HFFc6 (cell line): ENCODE measurements at places on chromosomes 5 and 9.

- H3K27ac ChIP-seq: no peak overlapping the region
- no peak for DNase-seq
- H3K27me3 ChIP-seq: peaks cover 5% of the 10 kb centered on the region
Observed at GRCh38 chr5:5278201-5278814, 138.2 kb downstream of the ADAMTS16 start.

GRCh38 chr5:132207778-132208177, 19.9 kb downstream of the P4HA2 start:
- H3K36me3 ChIP-seq: peaks cover 49% of the 10 kb centered on the region
- H3K4me3 ChIP-seq: no peak overlapping the region
- DNase-seq: no peak
- no peak overlapping the region for H3K27ac ChIP-seq
- H3K27me3 ChIP-seq: no peaks in the 10 kb centered on the region

DNA sequence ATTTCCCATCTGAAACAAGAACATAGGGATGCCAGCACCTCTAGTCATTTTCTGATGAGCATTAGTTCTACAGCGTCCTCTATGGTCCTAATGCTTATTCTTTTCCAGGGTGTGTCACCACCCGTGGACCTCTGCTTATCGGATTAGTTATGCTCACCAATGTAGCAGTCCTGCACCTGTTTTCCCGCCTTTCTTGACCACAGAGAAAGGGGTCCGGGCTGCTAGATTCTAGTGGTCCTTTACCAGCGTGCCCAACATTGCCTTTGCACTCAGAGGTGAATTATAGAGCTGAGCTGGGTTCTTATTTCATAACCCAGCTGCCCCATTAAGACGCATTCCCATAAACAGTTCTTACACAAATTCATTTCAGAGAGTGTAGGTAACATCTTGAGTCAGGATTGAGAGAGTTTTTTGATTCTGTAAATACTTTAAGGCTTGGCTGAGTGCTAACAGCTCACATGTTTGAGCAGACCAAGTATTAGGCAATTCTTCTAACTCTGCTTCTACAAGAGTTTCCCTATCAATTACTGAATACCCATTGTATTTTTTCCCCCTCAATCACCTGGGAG, 2205.1 kb upstream of the C9orf72 start:
- H3K27me3 ChIP-seq: no peaks in the 10 kb centered on the region
- no peak overlapping the region for H3K4me3 ChIP-seq
- no peak for DNase-seq

- H3K4me3 ChIP-seq: no peak overlapping the region
- peaks cover 25% of the 10 kb centered on the region for H3K36me3 ChIP-seq
- DNase-seq: no peak
Observed at GRCh38 chr9:32456564-32456963, 69.4 kb downstream of the RIGI start.

DNA sequence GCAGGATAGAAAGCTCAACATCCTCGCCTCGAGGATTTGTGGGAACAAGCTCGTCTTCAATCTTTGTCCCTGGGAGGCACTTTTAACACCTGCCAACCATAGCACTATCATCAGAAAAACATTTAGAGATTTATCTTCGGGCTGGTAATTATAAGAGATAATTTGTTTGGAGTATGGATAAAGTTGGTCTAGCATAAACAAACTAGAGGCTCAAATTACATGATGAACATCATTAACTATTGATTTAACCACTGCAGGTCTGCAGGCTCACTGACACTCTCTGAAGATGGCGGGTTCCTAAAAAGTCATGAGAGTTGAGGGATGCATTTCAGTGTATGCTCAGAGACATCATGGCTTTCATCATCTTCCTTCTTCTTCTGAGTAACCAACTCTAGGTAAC, 25.8 kb upstream of the PCA3 start:
- H3K27me3 ChIP-seq: peaks cover 7% of the 10 kb centered on the region
- H3K4me3 ChIP-seq: no peak overlapping the region
- no peak for DNase-seq
- no peak overlapping the region for H3K27ac ChIP-seq

DNA sequence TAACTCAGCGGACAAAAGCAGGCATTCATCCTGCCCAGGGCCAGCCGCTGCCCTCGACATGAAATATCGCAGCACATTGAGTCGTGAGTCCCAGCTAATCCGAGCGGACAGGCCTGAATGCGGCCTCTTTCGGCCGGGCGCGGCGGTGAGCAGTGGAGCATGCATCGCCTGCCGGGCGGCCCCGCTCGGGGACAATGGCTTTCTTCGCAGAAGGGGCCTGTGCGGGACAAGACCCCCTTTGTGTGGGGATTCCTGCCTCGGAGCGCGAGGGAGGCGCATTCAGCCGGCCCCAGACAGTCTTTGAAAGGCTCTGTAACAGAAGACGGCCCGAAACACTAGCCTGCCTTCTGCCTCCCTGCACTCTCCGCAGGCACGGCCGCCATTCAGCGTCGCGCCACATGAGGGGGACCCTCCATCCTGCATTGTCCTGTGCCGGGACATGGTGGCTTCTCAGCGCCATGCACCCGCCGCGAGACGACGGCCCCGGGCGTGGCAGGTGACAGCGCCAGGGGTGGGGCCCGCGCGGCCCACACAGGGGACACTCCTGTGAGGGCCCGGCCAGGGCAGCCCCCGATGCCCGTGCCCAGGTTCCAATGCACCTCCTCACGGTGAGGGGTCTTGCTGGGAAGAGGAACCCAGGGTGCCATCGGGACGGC, 52.0 kb downstream of the EXD3 start:
- H3K27ac ChIP-seq: no peak overlapping the region
- H3K36me3 ChIP-seq: 0 out of 2 replicates have a peak, but pooled peaks cover 5% of the 10 kb centered on the region

DNA sequence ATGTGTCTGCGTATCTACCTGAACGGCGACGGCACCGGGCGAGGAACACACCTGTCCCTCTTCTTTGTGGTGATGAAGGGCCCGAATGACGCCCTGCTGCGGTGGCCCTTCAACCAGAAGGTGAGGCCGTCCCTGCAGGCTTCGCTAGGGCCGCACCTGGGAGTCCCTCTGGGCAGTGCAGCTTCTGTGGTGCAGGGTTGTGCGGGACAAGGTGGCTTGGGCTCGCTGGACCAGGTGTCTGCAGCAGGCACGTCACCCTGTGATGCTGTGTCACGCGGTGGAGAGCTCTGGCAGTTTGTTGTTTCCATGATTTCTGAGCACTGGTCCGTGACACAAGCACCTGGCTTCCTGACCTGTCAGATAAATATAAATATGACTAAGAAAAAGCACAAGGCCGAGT, 20.7 kb downstream of the FBXW5 start:
- peaks cover 9% of the 10 kb centered on the region for H3K4me1 ChIP-seq
- H3K36me3 ChIP-seq: peaks cover 11% of the 10 kb centered on the region; the same call in 1 of the 2 replicates
- peaks cover 3% of the 10 kb centered on the region; the same call in 1 of the 2 replicates for H3K27me3 ChIP-seq
- no peak overlapping the region for H3K27ac ChIP-seq

DNA sequence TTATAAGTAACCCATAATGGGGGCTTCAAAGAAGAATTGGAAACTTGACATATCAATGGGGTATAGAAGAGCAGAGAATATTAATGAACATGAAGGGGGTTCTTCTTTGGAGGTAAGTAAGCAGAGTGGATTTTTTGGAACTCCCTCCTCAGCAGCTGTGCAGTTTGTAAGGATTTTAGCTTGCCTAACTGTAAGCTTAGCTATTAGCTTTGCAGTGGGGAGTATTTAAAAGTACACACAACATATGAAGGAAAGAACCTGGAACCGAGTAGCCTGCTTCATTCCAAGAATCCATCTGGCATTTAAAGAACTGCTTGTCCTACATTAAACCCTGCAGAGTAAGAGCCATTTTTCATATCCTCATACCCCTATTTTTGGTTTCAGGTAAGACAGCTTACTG, 2.2 kb upstream of the PBX3 start:
- H3K27ac ChIP-seq: peak overlapping the region; percentile 78
- peaks cover 52% of the 10 kb centered on the region for H3K4me1 ChIP-seq
- peaks cover 3% of the 10 kb centered on the region; the same call in 1 of the 2 replicates for H3K27me3 ChIP-seq
- DNase-seq: no peak

DNA sequence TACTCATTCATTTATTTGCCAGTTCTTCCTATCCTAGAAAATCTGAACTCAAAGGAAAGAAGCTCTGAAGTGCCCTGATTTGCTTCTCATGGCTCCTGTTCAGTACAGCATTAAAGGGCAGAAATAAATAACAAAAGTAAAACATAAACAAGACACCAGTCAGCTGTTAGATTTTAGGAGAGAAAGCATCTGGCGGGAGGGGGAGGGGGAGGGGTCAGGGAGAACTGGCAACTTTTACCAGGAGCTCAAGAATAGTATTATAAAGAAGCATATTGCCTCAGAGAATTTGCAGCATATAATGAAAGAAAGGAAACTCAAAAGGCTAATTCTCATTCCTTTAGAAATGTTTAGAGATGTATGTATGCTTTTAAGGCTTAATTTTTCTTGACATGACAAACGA, 68.1 kb downstream of the SEMA6A start:
- no peak overlapping the region for H3K27ac ChIP-seq
- H3K27me3 ChIP-seq: no peaks in the 10 kb centered on the region; the same call in 1 of the 2 replicates
- no peak overlapping the region for H3K4me3 ChIP-seq
- no peaks in the 10 kb centered on the region for H3K36me3 ChIP-seq
- no peak for DNase-seq

DNA sequence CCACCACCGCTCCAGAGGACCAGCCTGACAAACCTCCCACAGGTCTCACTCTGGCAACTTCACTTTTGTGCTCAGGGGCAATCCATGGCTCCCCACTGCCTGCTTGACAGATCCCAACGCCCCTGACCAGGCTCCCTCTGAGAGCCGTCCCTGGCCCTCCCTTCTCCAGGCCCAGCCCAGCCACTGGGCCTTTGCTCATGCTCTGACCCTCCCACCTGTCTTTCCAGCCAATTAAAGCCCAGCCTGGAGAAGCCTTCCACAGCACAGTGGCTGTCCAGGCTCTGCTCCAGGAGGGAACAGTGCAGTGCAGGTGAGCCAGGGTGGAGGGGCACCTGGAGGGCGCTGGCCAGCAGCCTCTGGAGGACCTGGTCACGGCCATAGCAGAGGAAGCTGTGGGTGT, 3.3 kb downstream of the ENTPD2 start:
- H3K27ac ChIP-seq: no peak overlapping the region
- H3K4me1 ChIP-seq: peaks cover 3% of the 10 kb centered on the region
- H3K36me3 ChIP-seq: no peaks in the 10 kb centered on the region
- H3K4me3 ChIP-seq: no peak overlapping the region

DNA sequence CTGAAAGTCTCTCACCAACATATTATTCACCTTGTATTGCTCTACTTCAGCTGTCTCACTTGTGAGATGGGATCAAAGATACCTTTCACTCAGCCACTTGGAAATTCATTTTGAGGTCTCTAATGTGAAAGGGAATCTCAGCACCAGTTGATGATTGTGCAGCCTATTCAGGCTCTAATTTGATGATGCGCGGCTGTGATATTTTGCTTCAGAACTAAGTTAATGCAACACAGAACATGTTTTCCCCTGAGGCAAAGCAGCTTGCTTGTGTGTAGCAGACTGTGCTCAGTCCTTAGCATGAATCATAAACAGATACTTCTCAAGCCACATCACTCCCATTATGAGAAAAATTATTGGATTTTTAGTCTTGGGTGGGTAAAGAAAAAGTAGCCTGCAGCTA, 378.8 kb downstream of the OSTF1 start:
- no peaks in the 10 kb centered on the region; the same call in none of the 2 replicates for H3K27me3 ChIP-seq
- H3K4me1 ChIP-seq: no peaks in the 10 kb centered on the region
- H3K36me3 ChIP-seq: no peaks in the 10 kb centered on the region
- no peak for DNase-seq

- peak overlapping the region; percentile 97 for H3K4me3 ChIP-seq
- peak overlapping the region; percentile 99 for H3K27ac ChIP-seq
- H3K36me3 ChIP-seq: peaks cover 54% of the 10 kb centered on the region
Observed at GRCh38 chr5:172958331-172959046, 735 bp upstream of the RPL26L1 start.
